ENCODE measurements at places on chromosomes 6 and 20.

- DNase-seq = peak; percentile 53
These were observed 184.4 kb downstream of the GJA10 start for GRCh38 chr6:90078513-90079289.

- no peak for DNase-seq
These were observed 57.2 kb downstream of the RIOK1 start for GRCh38 chr6:7446619-7447325.

DNA sequence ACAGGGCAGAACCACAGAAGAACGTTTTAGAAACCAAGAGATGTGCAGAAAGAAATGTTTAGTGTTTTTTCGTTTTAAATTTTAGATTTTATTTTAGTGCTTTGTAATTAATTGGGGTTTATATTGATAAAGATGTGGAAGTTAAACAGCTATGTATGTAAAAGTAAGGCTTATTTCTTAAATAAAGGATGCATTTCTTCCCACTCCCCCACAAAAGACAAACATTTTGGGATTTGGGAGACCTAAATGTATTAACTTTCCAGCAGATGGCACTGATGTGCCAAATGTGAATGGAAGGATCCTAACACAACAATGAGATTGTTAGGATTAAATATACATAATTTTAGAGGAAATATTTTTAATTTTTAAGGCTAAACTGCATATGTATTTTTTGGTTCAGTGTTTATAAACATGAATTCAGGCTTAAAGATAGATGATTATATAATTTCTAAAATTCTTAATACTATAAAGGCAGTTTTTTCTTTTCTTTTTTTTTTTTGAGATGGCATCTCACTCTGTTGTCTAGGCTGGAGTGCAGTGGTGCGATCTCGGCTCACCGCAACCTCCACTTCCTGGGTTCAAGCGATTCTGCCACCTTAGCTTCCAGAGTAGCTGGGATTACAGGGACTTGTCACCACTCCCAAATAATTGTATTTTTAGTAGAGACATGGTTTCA is 12.0 kb downstream of the PFDN4 start:
- DNase-seq = no peak

- DNase-seq = no peak
These were observed 10.7 kb downstream of the ZNF165 start for GRCh38 chr6:28090917-28091586.

DNA sequence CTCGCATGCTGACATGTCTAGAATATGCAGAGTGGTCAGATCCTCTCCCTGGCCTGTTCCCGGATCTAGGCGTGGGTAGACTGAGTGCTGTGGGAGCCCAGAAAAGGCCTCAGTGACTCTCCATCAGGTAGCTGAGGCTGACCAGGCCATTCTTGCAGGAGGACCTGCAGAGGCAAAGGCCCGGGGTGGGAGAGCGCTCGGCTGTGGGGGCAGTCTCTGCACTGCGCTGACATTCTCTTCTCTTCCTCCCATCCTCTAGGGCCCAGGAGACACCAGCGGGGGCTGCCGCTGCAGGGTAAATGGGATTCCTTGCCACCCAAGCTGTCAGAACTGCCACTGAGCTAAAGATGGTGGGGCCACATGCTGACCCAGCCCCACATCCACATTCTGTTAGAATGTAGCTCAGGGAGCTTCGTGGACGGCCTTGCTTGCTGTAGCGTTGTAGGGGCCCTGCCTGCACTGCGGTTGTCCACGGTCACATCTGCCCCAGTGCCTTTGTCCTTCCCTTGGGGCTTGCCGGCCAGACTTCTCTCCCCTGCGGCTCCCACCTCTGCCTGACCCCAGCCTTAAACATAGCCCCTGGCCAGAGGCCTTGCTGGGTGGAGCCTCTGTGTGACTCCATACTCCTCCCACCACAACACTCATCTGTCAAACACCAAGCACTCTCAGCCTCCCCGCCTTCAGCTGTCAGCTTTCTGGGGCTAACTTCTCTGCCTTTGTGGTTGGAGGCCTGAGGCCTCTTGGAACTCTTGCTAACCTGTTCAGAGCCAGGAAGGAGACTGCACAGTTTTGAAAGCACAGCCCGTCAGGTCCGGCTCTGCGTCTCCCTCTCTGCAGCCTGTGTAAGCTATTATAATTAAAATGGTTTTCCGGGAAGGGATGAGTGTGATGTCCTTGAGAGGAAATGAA is 22.2 kb downstream of the RBCK1 start:
- no peak for DNase-seq

DNA sequence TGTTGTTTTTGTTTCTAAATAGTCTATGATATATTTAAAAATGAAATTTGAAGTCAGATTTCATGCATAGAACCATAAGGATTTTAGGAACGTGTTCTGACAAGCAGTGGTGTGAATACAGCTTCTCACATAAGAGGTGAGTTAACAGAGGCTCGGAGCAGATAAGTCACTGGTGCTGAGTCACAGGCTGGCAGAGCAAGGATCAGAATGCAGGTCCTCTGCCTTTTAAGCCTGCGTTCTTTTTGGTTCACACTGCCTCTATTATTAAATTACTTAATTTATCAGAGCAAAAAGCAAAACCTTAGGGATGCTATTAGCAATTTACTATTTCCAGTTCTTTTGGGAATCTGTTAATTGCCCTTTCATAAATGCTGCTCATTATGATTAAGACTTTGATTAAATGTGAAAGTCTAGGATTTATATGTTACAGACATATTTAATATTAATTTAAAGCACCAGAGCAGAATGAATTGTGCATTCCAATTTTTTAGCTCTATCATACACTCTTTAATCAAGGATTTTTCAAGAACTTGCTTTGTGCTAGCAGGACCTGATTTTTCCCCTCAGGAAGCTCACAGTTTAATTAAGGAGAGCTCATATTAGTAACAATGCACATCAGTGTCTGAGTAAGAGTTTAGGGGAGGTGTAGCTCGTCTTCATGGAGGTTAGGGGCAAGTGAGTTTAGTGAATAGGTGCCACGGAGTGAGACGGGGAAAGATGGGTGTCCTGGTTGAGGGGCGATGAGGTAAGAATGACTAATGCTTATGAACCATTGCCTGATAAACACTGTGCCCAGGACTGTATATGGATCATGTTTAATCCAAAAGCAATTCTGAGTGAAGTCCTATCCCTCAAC is 212.7 kb upstream of the AGPAT4 start:
- no peak for DNase-seq

GRCh38 chr20:44039147-44039546 is 124.5 kb downstream of the TOX2 start:
- DNase-seq = no peak

DNA sequence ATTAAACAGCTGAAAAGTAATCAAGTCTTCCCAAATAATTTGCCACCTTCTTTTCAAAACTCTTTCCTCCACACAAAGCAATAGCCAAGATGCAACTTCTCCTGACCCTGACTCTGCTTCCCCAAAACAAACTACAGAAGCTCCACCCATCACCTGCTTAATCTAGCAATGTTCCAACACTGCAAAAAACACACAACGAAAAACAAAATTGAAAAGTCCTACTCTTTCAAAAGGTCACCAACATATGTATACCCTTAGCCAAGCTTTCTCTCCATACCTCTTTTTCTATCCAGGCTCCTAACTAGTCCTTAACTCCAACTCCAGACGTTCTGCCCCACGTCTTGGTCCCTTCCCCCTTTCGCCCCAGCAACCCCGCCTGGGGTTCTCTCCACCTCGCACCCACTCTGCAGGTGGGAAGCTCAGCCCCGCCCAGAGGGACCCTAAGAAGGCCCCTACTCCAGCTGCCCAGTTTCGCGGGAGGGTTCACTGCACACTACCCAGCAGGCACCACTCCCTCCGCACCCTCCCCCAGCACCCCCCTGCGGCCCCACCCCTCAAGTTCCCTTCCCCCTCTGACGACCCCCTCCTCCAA is 717 bp downstream of the CSNK2A1 start:
- no peak for DNase-seq

DNA sequence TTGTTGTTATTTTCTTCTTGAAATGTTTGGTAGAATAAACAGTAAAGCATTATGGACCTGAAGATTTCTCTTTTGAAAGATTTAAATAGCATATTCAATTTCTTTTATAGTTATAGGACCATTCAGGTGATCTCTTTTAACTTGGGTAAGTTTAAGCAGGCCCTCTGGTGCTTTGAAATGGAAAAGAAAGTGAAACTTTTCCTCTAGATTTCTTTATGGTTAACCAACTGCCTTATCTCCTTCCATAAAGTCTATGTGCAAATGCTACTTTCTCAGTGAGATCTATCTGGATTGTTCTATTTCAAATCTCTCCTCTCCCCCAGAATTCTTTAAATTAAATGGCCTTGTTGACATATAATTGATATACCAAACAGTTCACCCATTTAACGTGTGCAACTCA is 54.0 kb downstream of the PHACTR2 start:
- no peak for DNase-seq

DNA sequence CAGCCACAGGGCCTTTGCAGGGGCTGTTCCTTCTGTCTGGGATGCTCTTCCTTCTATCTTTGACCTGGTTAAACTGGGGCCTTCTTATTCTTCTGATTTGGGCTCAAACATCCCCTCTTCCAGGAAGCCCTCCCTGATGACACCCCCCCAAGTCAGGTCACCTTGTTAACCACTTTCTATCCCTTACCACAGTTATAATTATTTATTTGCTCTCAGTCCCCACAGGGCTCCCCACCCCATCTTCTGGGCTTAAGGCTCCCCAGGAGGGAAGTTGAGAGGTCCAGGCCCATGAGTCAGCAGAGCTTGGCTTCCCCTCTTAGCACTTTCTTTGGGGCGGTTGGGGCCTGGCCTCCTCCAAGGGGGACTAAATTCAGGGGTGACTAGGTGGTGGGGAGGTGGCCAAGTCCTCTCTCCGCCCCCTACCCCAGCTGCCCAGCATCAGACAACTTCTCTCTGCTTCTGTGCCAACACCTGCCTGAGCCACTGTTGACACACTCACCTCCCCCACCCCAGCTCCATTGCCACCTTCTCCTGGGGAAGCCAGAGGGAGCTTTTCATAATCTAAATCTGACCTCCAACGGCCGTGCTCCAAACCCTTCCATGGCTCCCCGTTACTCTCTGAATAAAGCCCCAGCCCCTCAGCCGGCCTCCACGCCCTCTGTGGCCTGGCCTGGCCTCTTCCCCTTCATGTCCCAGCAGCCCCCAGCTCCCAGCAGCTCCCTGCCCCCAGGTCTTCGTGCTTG is 70.0 kb downstream of the CEBPB start:
- no peak for DNase-seq

- DNase-seq = no peak
These were observed 19.1 kb upstream of the ERVFRD-1 start for GRCh38 chr6:11130605-11131004.

DNA sequence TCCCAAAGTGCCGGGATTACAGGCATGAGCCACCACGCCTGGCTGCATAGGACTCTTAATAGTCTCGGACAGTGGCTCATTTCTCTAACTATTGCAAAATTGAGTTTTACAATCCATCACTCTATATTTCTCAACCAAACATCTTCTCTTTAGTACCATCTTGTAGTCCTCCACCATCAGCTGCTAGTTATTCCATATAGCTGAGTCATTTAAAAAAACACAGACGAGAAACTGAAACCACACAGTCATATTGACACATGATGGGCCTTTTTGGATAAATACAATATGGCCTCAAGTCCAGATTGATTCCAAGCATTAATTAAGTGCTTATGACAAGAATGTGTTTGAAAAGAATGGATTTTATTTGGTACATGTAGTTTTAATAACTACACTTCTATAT is 599.1 kb downstream of the MEI4 start:
- no peak for DNase-seq

GRCh38 chr6:133957780-133958242 is 4.8 kb downstream of the TBPL1 start:
- no peak for DNase-seq

DNA sequence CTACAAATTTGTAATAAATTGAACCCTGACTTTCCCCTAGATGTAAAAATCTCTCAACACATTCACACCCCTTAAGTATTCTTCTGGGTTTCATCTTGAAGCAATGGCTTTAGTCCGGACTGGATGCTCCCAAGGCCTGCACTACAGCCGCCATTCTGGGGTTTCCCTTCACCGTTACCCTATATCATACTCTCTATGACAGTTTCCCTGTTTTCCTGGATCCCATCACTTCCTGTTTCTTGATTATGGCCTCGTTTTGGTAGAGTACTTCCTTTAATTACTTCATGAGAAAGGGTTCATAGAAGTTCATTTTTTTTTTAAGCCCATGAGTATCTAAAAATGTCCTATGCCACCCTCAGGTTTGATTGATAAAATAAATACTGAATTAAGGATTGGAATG is 11.7 kb downstream of the FIG4 start:
- no peak for DNase-seq

DNA sequence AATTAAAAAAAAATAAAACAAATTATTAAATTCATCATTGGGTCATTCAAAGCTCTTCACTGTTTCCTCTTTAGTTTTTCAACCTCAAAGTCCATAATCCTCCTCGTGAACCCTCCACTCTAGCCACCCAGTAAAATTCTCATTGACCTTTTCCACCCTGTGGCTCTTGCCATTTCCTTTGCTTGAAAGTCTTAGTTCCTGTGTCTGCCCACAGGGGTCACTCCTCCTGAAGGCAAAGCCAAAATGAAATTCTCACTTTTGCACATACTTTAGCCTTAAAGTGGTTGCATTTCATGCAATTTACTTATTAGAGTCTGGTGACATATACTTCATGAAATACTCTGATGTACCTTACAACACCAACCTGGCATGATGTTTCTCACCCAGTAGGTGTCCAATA is 263.7 kb downstream of the BMP2 start:
- DNase-seq = no peak

GRCh38 chr6:22271081-22271480 is 25.8 kb downstream of the PRL start:
- no peak for DNase-seq

All from activated naive CD8-positive, alpha-beta T cell treated with anti-CD3 and anti-CD28 coated beads, Interleukin-2, amount 10 ng/mL, durations not matched to agents 7 days and 5 days (primary cell).